ENCODE measurements at places on chromosomes 6 and 20.

- DNase-seq = no peak
Observed at GRCh38 chr6:13248053-13248452, 80.3 kb downstream of the TBC1D7 start.

- DNase-seq = no peak
Observed at GRCh38 chr20:3082306-3082951, 2.1 kb downstream of the AVP start.

GRCh38 chr20:3788685-3789155 lies 2.2 kb upstream of the CENPB start:
- no peak for DNase-seq

DNA sequence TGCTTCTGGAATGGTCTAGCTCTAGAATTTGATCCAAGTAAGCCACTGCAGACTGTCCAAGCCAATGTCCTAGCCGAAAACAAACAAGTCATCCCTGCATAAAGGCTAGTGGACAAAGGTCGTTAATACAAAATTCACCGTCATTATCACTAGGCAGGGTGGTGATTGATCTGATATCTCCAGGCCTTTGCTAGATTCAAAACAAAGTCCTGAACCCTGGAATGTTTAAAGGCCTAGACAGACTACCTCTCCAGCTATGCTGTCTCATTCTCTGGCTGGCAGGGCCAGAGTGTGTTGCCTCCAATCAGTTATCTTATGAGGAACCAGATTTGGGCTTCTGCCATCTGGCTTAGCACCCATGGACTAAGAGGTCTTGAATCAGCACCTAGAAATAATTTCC lies 38.3 kb downstream of the MAP7 start:
- no peak for DNase-seq

GRCh38 chr6:117521791-117522502 lies 39.5 kb downstream of the DCBLD1 start:
- no peak for DNase-seq

- no peak for DNase-seq
Observed at GRCh38 chr6:6390849-6391602, 70.6 kb upstream of the F13A1 start.

- DNase-seq = no peak
Observed at GRCh38 chr6:31713991-31714684, 1.0 kb upstream of the LY6G6D start.

- no peak for DNase-seq
Observed at GRCh38 chr6:86934365-86934764, 3.0 kb upstream of the HTR1E start.

All from GDM1 (cell line).